Cardiac atrium fibroblast (primary cell): ENCODE measurements at places on chromosomes 5 and 9. TPM values are rescaled to one million over a fixed set of nuclear protein-coding genes. Genes with fewer than 3 reads are reported as not detected.

The CDC20B gene
- not detected in 2 replicates for total RNA-seq

The ARHGEF39 gene
- total RNA-seq, result 0.18 and 0.49 TPM in 2 replicates

The CD14 gene
- 1.1 and 14.7 TPM in 2 replicates for total RNA-seq

The PCDHB4 gene
- 0.18 and 0.97 TPM in 2 replicates for total RNA-seq

The FRRS1L gene
- 0.16 TPM in 1 of 2 replicates, not detected in the other for total RNA-seq
